Metanephros (tissue), 2 donors: ENCODE measurements at places on chromosomes 7 and 10. TPM values are rescaled to one million over a fixed set of nuclear protein-coding genes. Genes with fewer than 3 reads are reported as not detected.

The PCDH15 gene
- total RNA-seq: 6.8 TPM

The TRDMT1 gene
- 12.9 TPM for total RNA-seq

The CALHM2 gene
- total RNA-seq: 21.1 TPM

The GALNT17 gene
- 10.8 TPM for total RNA-seq

The SGMS1 gene
- total RNA-seq: 99.6 TPM

The DPP6 gene
- total RNA-seq: 48.7 TPM

The TMEM213 gene
- 43.8 TPM for total RNA-seq

The RBM20 gene
- total RNA-seq: 5.4 TPM

The AKR1B1 gene
- 46.8 TPM for total RNA-seq

The PILRA gene
- total RNA-seq: 6.1 TPM

The SMKR1 gene
- 0.53 TPM for total RNA-seq

The NXPH1 gene
- 0.23 TPM for total RNA-seq

The BTRC gene
- total RNA-seq: 18.3 TPM

The DENND2A gene
- 32.6 TPM for total RNA-seq
